ENCODE measurements at places on chromosomes 16 and 17. TPM values are rescaled to one million over a fixed set of nuclear protein-coding genes. Genes with fewer than 3 reads are reported as not detected.

DNA sequence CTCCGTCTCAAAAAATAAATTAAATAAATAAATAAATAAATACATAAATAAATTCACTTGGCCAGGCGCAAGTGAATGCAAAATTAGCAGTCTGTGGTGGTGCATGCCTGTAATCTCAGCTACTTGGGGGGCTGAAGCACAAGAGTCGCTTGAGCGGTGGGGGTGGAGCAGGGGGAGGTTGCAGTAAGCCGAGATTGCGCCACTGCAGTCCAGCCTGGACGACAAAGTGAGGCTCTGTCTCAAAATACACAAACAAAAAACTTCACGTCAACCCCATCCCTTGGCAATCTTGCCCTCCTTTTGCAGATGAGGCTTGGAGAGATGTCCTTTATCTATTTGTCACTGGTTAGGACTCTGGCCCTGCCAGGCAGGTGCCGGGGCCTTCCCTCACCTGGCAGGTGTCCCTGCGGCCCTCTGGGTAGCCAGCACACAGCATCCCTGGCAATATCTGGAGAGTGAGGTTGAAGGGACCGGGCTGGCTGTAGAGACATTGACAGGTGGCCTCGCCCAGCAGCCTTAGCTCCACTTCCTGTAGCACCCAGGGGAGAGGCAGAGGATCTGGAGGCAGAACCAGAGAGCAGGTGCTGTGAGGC, 4.4 kb downstream of the PRSS36 start:
- DNase-seq: no peak

DNA sequence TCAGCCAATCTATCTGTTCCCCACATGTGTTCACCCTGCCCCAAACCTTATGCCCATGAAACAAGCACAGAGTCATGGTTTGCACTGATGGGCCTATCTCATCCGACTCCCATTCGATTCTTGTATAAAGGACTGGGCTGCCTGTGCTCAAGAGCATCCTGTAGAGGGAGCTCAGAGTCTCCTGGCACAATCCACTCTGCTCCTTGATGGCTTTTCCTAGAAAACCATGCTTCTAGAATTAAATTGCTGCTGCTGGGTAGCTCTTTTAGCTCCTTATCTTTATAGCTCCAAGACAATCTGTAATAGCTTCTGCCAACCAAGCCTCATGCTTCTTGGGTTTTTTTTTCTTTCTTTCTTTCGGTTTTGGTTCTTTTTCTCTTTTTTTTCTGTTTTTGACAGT, 9.7 kb downstream of the ZNF19 start:
- no peak for DNase-seq

- DNase-seq: no peak
Measured at GRCh38 chr17:82390015-82390859, 18.7 kb downstream of the UTS2R start.

- no peak for DNase-seq
Measured at GRCh38 chr17:71521724-71522123, 599.1 kb upstream of the SOX9 start.

DHRS7C gene
- not detected for total RNA-seq

KRT17 gene
- total RNA-seq: not detected

GRCh38 chr17:45021607-45022287, 29.7 kb downstream of the DCAKD start:
- DNase-seq: peak; percentile 85

DNA sequence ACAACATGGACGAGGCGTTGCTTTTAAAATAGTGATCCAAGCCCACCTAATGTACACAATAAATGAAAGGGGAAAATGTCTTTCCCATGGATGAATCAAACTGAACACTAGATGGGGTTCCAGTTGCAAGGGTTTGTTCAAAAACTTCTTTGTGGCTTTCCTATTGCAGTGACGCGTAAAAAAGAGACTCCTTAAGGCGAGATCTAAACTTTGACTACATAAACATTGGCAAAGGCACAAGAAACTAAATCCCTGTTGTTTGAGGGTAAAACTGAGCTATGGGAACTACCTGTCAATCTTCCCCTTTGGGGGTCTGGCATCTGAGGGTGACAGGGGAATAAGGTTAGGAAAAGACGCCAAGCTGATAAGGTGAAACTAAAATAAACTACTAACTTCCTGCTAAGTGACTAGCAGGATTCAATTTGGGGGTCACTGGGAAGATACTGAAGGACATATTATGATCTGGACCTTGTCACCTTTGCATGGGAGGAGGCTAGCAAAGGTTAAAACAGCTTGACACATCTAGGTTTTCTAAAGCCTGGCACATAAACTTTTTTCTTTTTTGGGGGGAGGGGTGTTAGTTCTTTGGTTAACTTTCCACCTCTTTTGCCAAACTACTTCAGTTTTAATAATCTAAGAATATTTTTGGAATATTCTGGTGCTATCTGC, 4.7 kb downstream of the SALL1 start:
- DNase-seq: no peak

GRCh38 chr16:87483481-87483880, 9.3 kb downstream of the ZCCHC14 start:
- DNase-seq: no peak

DNA sequence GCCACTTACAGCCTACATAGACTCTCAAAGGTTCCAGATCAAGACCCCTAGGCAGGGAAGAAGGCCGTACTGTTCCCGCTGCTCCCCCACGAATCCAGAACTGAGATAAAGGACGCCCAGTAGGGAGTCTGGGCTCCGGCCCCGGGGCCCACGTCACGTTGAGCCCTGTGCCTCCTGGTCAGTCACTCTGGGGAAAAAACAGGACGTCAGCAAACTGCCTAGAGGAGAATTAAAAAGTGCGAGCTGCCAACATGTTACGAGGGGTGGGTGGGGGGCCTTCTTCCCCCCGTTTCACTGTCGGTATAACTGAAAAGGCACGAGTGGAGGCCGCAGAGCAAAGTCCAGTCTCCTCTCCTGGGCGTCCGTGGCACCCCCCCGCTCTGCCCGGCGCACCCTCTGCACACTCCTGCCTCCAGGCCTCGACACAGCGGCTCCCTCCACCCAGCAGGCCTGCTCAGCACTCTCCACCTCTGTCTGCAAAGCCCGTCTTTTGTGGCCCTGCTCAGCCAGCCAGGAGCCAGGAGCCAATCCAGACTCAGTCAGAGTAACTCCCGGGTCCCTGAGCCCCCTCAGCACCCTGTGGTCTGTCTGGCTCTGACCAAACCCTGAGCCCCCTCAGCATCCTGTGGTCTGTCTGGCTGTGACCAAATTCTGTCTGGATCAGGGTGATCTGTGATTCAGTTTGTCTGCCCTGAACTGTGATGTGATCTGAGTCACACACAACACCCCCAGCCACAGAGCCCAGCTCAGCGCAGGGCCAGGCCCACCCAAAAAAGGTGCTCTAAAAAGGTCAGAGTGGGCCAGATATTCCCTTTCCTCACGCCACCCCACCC, 6.2 kb downstream of the ITGAE start:
- no peak for DNase-seq

DNA sequence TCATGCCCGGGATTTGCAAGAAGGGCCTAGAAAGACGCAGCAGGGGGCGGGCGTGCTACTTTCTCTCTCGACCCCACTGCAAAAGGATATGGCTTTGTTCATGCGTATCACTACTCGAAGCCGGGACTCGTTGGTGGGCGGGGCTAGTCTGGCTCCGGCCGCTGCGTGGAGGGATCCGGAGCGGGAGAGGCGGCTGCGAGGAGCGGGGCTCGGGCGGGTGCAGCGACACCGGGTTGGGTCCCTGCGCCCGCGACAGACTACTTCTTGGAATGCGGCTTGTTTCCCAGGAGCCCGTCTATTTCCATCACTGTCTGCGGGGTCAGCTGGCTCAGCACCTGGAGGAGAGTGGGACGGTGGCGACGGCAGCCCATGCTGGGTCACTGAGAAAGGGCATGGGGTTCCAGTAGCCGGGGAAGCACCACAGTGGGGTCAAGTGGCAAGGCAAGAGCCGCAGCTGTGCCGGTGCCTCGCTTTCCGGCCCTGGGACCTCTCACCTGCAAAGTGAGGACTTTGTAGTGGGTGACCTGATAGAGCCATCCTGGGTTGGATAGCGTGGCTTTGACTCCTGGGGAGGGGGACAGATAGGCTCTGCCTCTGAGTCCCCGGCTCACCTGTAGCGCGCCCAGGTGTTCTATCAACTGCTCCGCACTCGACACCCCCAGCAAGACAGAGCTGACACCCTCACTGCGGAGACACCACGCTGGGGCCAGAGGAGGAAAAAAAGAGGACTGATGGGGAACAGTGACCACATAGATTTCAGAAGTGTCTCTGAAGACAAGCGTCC, 6.6 kb downstream of the KCNAB3 start:
- peak; percentile 92 for DNase-seq

WWOX gene
- 10.3 TPM for total RNA-seq

GRCh38 chr16:84084570-84085270, 32.0 kb downstream of the MBTPS1 start:
- DNase-seq: peak; percentile 58

- DNase-seq: no peak
Measured at GRCh38 chr17:45013021-45013997, 38.1 kb downstream of the DCAKD start.

- DNase-seq: no peak
Measured at GRCh38 chr16:72853575-72854266, 194.2 kb downstream of the ZFHX3 start.

DNA sequence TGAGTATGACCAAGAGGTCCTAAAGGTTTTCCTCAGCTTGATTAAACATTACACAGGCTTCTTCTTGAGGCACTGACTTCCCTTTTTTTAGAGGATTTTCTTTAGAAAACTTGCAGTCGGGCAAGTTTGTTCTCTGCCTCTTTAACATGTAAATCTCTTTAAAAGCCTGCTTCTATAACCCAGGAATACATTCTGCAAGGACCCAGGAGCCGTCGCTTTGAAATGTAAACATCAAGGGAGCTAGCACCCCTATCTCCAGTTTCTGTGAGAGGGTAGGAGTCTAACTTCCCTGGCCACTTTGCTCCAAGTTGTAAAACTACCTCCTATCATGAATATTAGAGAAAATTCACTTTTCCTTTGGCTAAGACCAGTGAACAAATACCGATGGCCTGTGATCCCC, 201.5 kb upstream of the CPHXL start:
- no peak for DNase-seq

DNA sequence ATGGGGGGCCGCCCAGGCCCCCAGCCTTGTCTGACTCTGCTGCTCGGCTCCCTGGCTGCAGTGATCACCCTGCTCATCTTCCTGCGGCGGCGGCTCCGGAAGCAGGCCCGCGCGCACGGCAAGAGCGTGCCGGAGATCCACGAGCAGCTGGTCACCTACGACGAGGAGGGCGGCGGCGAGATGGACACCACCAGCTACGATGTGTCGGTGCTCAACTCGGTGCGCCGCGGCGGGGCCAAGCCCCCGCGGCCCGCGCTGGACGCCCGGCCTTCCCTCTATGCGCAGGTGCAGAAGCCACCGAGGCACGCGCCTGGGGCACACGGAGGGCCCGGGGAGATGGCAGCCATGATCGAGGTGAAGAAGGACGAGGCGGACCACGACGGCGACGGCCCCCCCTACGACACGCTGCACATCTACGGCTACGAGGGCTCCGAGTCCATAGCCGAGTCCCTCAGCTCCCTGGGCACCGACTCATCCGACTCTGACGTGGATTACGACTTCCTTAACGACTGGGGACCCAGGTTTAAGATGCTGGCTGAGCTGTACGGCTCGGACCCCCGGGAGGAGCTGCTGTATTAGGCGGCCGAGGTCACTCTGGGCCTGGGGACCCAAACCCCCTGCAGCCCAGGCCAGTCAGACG, 24.4 kb upstream of the BEAN1 start:
- DNase-seq: no peak

KCTD19 gene
- 1.0 TPM for total RNA-seq

- no peak for DNase-seq
Measured at GRCh38 chr17:1197379-1197778, 17.6 kb upstream of the ABR start.

DNA sequence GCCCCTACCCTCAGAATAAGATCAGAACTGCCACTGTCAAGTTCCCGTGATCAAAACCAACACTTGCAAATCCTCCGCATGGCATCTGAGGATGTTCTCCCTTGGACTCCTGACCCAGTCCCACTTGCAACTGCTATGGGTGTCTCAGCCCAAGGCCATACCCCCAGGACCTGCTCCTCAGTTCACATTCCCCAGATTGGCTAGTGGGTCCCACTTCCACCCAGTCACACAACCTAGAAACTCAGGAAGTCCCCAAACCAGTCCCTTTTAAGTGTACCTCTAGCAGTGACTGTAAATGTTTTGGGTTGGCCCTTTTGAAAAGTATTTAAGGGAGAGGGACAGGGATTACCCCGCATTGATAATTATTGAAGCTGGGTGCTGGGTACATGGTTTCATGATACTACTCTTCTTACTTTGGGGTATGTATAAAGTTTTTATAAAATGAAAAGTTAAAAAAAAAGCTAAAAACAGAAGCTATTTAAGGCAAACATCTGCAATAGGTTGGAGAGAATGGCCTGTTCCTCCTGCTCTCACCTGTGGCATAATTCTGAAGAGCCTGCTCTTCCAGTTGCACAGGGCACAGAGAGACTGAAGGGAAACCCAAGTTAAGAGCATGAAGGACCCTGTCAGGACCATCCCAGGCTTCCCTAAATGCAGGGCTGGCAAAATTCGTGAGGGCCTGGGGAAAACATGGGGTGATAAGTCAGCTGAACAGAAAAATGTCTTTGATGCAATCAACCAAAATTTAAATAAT, 42.5 kb downstream of the ERN1 start:
- DNase-seq: no peak

OR4D1 gene
- total RNA-seq: not detected

GRCh38 chr17:49343273-49343672, 18.8 kb downstream of the ZNF652 start:
- DNase-seq: no peak

DNA sequence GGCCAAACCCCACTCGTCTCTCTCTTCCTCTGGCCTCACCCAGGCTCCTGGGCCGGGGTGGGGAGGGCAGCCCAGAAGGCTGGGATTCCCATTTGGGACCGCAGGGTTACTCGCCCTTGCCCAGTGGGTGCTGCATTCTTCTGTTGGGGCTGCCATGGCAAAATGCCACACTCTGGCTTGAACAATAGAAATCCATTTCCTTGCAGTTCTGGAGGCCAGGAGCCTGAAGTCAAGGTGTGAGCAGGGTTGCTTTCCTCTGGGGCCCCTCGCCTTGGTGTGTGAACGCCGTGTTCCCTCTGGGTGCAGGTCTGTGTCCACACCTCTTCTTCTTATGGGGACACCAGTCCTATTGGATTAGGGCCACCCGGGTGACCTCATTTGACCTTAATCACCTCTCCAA, 105.8 kb upstream of the GSE1 start:
- no peak for DNase-seq

GRCh38 chr16:55136356-55137150, 187.4 kb upstream of the IRX6 start:
- no peak for DNase-seq

EVPLL gene
- total RNA-seq: not detected

ACBD4 gene
- 3.7 TPM for total RNA-seq

DNA sequence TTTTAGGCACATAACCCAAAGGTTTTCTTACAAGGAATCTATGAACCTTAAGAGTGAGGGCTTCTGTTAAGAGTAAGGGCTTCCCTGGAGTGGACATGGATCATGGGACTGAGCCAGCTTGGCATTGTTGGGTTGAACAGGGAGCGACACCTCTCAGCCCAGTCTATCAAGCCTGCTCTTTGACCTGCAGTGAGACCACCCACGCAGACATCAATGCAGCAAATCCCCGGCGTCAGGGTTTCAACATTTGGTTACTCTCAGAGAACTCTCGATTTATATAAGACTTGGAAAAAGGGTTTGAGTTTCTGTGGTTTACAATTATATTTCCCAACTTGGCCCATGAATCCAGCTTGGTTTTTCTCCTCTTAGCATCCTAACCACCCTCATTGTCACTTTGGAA, 299.9 kb downstream of the WWOX start:
- DNase-seq: no peak

CTF1 gene
- total RNA-seq: 1.7 TPM

- DNase-seq: no peak
Measured at GRCh38 chr16:3050487-3050886, 4.1 kb downstream of the MMP25 start.
